ENCODE measurements at places on chromosomes 7 and 10. TPM values are rescaled to one million over a fixed set of nuclear protein-coding genes. Genes with fewer than 3 reads are reported as not detected.

Gene CPA4
- 11.9 TPM for polyA plus RNA-seq

Gene ATRNL1
- polyA plus RNA-seq = not detected

DNA sequence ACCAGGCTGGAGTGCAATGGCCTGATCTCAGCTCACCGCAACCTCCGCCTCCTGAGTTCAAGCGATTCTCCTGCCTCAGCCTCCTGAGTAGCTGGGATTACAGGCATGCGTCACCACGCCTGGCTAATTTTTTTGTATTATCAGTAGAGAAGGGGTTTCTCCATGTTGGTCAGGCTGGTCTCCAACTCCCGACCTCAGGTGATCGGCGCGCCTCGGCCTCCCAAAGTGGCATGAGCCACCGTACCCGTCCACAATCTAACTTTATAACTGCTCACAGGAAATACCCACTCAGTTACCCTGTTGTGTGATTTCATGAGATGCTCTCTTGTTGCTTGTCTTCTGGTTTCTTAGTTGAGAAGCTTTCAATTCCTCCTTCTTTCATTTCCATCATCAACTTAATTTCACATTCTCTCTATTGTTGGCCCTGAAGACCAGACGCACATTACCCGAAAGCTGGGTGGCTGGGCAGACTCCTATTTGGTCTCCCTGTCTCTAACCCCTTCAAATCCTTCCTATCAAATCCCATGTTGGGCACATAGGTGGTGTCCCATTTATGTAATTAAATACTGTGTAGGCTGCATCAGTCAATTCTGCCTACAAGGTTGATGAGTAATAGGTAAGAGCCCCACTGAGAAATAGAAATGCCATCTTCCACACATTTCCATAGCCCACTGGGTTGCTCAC is 1.1 kb upstream of the GSTO2 start:
- peaks cover 68% of the 10 kb centered on the region for H3K36me3 ChIP-seq
- H3K27me3 ChIP-seq = no peaks in the 10 kb centered on the region
- peaks cover 5% of the 10 kb centered on the region for H3K4me1 ChIP-seq
- DNase-seq = no peak

Gene GIMAP1
- polyA plus RNA-seq = not detected

- H3K36me3 ChIP-seq = no peaks in the 10 kb centered on the region
- H3K27me3 ChIP-seq = peaks cover 43% of the 10 kb centered on the region
- no peak overlapping the region for H3K4me3 ChIP-seq
- no peak overlapping the region for H3K27ac ChIP-seq
- DNase-seq = no peak
Observed at GRCh38 chr7:151291206-151291605, 42.7 kb upstream of the SMARCD3 start.

Gene FOXI2
- not detected for polyA plus RNA-seq

- no peak overlapping the region for H3K4me3 ChIP-seq
- no peak overlapping the region for H3K27ac ChIP-seq
- no peaks in the 10 kb centered on the region for H3K36me3 ChIP-seq
- peaks cover 20% of the 10 kb centered on the region for H3K27me3 ChIP-seq
- H3K4me1 ChIP-seq = no peaks in the 10 kb centered on the region
- DNase-seq = no peak
Observed at GRCh38 chr7:151386301-151387160, 23.3 kb downstream of the WDR86 start.

Gene CDK14
- 19.9 TPM for polyA plus RNA-seq

DNA sequence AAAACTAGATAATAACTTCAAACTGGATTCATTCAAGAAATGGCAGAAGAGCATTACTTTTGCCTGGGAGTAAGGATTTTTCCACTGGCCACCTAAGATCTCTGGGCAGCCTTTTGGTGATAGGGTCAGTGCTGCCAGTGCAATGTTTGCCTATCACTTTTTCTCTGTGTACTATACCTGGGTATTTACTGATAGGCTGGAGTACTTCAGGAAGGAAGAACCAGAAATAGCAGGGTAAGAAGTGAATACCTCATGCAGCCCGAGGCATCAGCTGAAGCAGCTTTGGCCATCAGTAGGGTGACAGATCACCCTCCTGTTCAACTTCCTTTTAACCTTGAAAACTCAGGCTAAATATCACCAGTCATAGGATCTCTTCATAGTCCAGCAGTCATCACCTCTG is 5.5 kb upstream of the PAPSS2 start:
- no peaks in the 10 kb centered on the region for H3K27me3 ChIP-seq
- no peak overlapping the region for H3K4me3 ChIP-seq
- peaks cover 18% of the 10 kb centered on the region for H3K4me1 ChIP-seq
- H3K27ac ChIP-seq = no peak overlapping the region
- H3K36me3 ChIP-seq = no peaks in the 10 kb centered on the region
- no peak for DNase-seq

GRCh38 chr10:3255075-3255474 is 82.5 kb upstream of the PITRM1 start:
- H3K27ac ChIP-seq = no peak overlapping the region
- no peak overlapping the region for H3K4me3 ChIP-seq
- no peaks in the 10 kb centered on the region for H3K36me3 ChIP-seq
- H3K4me1 ChIP-seq = no peaks in the 10 kb centered on the region

DNA sequence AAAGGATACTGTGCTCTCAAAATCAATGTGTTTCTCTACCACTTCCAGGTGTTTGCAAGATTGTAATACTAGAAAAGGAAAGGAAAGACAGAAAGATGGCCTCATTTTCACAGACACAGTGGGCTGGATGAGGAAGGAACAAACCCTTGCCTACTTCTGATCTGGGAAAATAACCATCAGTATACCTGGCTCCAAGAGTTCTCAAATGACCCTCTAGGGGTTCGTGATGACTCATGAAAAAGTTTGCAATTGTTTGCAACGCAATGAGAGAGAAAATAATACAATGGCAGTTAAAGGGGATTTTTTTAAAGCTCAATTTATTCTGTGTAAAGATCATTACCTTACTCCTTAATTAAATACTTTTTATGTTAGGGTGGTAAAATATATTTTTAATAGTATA is 197.6 kb upstream of the INHBA start:
- H3K4me3 ChIP-seq = no peak overlapping the region
- no peak for DNase-seq
- no peak overlapping the region for H3K27ac ChIP-seq
- no peaks in the 10 kb centered on the region for H3K27me3 ChIP-seq
- H3K4me1 ChIP-seq = peaks cover 10% of the 10 kb centered on the region

DNA sequence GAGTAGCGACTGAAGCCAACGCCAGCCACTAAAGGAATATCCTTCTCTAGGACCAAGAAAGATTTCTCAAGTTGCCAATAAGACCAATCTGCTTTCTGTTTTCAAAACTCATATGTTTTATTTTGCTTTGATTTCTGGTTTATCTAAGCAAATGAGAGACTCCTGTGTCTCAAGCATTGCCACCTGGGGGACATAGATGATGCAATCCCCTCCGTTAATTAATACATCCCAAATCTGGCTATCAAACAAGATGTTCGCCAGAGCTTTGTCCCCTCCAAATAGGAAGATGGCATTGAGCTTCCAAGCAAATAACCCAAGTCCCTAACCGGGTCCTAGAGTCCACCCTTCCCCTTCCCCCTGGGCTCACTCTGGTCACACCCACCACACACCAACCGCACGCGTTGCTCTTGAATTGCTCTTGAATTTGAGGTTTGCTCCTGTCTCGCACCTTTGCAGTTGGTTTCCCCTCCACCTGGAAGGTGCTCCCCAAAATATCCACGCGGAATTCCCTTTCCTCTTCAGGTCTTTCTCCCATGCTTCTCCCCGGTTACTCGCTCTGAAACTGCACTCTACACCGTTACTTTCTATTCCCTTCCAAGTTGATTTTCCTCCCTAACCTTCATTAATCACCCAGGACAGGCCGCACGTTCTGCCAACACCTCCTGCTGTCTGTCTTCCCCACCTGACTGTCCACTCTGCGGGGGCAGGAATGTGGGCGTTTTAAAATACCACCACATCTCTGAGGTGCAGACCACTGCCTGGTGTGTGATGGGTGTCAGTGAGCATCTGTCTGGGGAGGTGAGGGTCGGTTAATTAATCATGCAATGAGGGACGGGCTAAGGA is 64.1 kb upstream of the RNF32 start:
- no peak overlapping the region for H3K27ac ChIP-seq
- no peaks in the 10 kb centered on the region for H3K36me3 ChIP-seq
- no peaks in the 10 kb centered on the region for H3K27me3 ChIP-seq
- no peak for DNase-seq

Gene GPRIN2
- polyA plus RNA-seq = not detected

GRCh38 chr10:30007406-30007805 is 52.0 kb downstream of the JCAD start:
- H3K27me3 ChIP-seq = peaks cover 11% of the 10 kb centered on the region
- H3K27ac ChIP-seq = no peak overlapping the region
- H3K4me1 ChIP-seq = no peaks in the 10 kb centered on the region

GRCh38 chr7:66617295-66617694 is 11.4 kb upstream of the KCTD7 start:
- no peaks in the 10 kb centered on the region for H3K27me3 ChIP-seq
- no peak for DNase-seq
- no peak overlapping the region for H3K4me3 ChIP-seq
- no peak overlapping the region for H3K27ac ChIP-seq

DNA sequence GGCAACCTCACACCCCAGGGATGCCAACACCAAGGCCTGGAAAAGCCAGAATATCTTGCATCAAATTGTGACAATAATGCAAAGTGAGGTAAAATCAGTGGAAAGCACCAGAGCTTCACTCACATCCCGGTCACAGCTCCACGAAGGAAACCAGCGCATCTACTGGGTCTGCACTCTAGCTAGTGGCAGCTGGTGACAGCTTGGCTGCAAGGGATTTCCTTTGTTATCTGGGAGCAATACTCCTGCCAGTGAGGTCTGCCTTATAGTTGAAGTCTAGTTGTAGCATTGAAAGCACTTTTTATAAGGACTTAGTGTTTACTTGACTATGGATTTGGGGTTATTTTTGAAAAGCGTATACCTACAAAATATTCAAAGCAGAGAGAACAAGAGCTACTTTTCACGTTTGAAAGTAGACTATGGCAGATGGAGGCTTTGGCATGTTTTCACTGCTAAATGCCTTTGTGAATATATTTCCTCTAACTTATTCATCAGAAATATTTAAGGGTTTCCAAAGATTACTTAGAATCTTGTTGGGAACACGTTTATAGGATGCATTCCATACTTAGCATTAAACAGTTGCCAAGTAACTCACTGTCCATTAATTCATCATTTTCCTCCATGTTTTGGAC is 26.1 kb downstream of the WDFY4 start:
- H3K4me1 ChIP-seq = no peaks in the 10 kb centered on the region
- H3K27ac ChIP-seq = no peak overlapping the region
- no peak overlapping the region for H3K4me3 ChIP-seq

Gene ZNF398
- 7.1 TPM for polyA plus RNA-seq

DNA sequence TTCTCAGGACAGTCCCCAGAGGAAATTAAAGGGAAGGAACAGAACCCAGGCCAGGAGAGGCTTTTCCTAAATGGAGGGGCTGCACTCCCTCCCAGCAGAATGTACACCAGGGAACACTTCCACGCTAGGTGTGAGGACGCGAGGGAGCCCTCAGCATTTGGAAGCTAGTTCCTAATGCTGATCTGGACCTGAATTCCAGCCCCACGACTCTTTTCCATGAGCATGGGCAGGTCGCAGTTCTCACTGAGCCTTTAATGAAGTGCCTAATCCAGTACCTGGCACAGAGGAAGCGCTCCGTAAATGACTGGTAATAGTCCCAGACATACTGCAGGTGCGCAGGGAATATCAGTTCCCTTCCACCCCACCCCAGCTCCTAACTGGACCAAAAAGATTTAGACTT is 1.1 kb downstream of the ALOX5 start:
- H3K27ac ChIP-seq = no peak overlapping the region
- peaks cover 67% of the 10 kb centered on the region for H3K27me3 ChIP-seq
- H3K4me3 ChIP-seq = no peak overlapping the region

Gene CTAGE6
- not detected for polyA plus RNA-seq

- H3K27me3 ChIP-seq = no peaks in the 10 kb centered on the region
- DNase-seq = no peak
- H3K4me3 ChIP-seq = no peak overlapping the region
Observed at GRCh38 chr7:121180436-121181063, 148.2 kb upstream of the WNT16 start.

Gene TNRC18
- polyA plus RNA-seq = 3.7 TPM

DNA sequence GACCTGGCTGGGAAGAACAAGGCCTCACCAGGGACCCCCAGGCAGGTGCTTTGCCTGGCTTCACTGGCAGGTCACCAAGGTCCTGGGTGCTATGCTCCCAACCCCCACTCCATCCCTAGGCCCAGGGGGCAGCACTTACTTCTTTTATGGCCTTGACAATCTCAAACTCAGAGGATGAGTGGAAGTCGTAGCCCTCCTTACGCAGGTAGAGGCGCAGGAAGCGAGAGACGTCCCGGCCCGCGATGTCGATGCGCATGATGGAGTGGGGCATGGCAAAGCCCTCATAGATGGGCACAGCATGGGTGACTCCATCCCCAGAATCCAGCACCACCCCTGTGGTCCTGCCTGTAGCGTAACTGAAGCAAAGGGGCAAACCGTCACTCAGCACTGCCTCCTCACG is 18.5 kb downstream of the ACTR1A start:
- H3K4me3 ChIP-seq = no peak overlapping the region
- H3K36me3 ChIP-seq = peaks cover 40% of the 10 kb centered on the region
- no peak for DNase-seq
- H3K27me3 ChIP-seq = no peaks in the 10 kb centered on the region

- H3K27me3 ChIP-seq = no peaks in the 10 kb centered on the region
- no peaks in the 10 kb centered on the region for H3K4me1 ChIP-seq
- no peak for DNase-seq
- no peak overlapping the region for H3K27ac ChIP-seq
Observed at GRCh38 chr7:41117431-41117830, 585.5 kb downstream of the INHBA start.

Gene RARRES2
- not detected for polyA plus RNA-seq

DNA sequence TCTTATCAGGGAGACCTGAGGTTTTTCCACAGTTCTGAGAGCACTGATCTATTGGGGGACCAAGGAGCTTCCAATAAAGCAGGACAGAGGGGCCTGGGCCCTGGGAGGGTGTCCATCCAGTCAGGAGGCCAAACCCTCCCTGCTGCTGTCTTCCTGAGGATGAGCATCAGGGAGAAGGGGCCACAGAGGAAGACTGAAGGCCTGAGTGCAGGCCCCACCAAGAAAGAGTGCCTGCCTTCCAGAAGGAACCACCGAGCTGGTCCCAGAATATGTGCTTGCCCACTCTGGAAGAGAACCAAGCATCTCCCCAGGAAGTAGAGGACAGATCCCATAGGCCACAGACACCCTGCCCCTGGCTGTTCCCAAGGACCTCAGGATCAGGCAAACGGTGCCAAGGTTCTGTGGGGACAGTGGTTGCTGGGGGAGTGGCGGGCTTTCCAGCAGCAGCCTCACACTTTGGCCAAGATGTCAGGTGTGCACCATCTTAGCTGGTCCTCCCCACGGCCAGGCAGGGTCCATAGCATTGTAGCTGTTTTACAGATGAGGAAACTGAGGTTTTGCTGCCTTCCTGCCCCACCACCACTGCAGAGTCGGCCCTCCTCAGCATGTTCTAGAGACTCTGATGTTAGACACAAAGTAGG is 199.4 kb downstream of the GRID1 start:
- H3K4me1 ChIP-seq = no peaks in the 10 kb centered on the region
- no peak overlapping the region for H3K4me3 ChIP-seq
- H3K36me3 ChIP-seq = no peaks in the 10 kb centered on the region
- H3K27ac ChIP-seq = no peak overlapping the region
- no peaks in the 10 kb centered on the region for H3K27me3 ChIP-seq

Gene AKR1C3
- 44.7 TPM for polyA plus RNA-seq

All from GM23248 (cell line).